ENCODE measurements at places on chromosomes 3 and 15.

GRCh38 chr15:100254691-100255090 is 87.1 kb downstream of the ADAMTS17 start:
- DNase-seq = no peak

DNA sequence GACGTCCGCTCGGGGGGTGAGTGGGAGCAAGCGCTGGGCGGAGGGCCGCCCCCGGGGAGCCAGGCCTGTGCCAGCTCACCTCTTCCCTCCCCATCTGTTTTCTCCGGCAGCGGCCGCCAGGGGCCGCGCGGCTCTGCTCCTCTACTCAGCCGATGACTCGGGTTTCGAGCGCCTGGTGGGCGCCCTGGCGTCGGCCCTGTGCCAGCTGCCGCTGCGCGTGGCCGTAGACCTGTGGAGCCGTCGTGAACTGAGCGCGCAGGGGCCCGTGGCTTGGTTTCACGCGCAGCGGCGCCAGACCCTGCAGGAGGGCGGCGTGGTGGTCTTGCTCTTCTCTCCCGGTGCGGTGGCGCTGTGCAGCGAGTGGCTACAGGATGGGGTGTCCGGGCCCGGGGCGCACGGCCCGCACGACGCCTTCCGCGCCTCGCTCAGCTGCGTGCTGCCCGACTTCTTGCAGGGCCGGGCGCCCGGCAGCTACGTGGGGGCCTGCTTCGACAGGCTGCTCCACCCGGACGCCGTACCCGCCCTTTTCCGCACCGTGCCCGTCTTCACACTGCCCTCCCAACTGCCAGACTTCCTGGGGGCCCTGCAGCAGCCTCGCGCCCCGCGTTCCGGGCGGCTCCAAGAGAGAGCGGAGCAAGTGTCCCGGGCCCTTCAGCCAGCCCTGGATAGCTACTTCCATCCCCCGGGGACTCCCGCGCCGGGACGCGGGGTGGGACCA is 632 bp upstream of the CRELD1 start:
- DNase-seq = peak; percentile 83

DNA sequence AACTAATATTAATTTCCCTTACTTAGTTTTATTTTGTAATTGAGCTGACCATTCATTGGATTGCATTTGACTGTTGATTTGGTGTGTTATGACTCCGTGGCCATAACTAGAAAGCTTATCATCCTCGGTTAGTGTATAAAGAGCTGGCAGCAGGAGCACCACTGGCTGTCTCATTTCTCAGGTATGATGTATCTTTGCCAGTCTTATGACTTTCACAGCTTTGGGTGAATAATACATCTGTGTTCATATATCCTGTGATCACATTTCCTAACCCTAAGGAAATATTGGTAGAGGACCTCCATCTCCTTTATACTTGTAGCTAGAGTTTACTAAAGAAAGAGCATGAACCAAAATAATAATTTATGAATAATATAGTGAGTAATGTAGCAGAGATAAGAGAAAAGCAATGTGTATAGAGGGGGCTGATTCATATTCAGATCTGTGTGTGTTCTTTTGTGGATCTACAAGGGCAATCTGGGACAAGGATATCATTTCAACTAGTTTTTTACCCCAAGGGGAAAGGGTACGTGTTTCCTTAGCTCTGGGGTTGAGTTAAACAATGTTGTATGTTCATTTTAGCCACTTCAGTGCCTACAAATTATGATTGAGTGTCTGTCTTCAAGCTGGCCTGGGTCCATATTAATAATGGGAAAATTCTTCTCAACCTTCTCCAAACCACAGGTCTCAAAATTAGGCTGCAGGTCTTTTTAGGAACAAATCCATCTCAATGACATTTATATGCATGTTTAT is 901.7 kb downstream of the NTRK3 start:
- no peak for DNase-seq

- DNase-seq = no peak
Observed at GRCh38 chr15:88985547-88986393, 72.6 kb upstream of the MFGE8 start.

GRCh38 chr3:1179146-1179545 is 86.3 kb downstream of the CNTN6 start:
- DNase-seq = no peak

DNA sequence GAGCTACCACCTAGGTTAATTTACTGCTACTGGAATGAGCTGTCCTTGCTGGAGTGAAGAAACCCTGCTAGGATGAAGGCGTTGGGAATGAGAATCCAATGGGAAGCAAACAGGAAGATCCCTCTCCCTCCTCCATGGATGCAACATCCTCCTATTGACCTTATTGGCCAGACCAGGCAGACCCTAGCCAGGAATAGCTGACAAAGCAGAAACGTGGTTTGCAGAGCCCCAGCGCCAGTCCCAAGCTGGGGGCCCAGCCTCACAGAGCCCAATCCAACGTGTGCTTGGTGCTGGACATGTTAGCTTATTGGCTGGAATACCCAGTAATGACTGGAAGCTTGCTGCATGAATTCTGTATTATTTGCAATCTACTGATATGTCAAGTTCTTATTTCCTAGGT is 273.1 kb downstream of the LRTM1 start:
- DNase-seq = no peak

Measured in GM19239 (cell line).